ENCODE measurements at places on chromosomes 7 and 10.
A peak's percentile ranks its signal among the peaks of the same experiment; 100 is the strongest.

- DNase-seq: no peak
Measured at GRCh38 chr7:114150689-114151088, 231.9 kb upstream of the PPP1R3A start.

GRCh38 chr7:141114029-141114664 is 40.3 kb downstream of the TMEM178B start:
- DNase-seq: no peak

DNA sequence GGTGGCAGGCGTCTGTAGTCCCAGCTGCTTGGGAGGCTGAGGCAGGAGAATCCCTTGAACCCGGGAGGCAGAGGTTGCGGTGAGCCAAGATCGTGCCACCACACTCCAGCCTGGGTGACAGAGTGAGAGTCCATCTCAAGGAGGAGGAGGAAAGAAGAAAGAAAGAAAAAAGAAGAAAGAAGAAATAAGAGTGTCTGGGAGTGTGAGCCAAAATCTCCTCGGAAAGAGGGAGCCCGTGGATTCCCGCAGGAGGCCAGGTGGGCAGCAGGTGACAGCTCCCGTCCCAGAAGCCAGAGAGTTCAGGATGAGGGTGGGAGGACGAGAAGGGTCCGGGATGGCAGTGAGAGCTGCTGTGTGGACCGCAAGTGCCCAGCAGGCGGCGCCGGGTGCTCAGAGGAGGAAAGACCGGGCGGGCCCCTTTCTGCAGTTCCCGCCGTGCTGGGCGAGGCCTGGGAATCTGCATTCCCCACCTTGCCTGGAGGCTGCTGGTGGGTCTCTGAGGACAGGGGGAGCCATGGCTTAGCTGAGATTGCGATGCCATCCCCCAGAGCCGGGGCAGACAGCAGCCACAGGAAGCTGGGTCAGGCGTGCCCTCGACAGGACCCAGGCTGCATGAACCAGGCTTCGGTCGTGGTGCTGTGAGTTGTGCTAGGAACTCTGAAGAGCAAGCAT is 17.1 kb upstream of the AMZ1 start:
- peak; percentile 44 for DNase-seq

DNA sequence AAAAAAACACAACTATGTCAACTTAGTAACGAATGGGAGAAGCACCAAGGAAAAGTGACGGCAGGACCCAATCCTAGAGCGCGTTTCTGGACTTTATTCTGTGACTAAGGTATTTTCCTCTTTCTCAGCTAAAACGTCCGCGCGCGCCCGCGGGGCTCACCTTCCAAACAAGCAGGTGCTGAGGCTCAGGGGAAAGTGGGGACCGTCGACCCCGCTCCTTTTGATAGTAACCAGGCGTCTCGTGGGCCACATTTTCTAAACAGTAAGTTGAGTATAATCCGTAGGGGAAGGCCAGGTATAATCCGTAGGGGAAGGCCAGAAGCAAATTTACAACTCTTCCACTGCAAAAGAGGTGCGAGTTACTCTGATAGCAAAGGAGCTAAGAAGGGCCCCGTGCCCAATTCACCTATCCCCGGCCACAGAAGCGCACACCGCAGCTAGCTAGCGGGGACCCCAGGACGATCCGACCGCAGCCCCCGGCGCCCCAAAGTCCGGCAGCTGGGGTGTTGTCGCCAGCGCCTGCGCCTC is 743 bp downstream of the MKI67 start:
- DNase-seq: no peak

DNA sequence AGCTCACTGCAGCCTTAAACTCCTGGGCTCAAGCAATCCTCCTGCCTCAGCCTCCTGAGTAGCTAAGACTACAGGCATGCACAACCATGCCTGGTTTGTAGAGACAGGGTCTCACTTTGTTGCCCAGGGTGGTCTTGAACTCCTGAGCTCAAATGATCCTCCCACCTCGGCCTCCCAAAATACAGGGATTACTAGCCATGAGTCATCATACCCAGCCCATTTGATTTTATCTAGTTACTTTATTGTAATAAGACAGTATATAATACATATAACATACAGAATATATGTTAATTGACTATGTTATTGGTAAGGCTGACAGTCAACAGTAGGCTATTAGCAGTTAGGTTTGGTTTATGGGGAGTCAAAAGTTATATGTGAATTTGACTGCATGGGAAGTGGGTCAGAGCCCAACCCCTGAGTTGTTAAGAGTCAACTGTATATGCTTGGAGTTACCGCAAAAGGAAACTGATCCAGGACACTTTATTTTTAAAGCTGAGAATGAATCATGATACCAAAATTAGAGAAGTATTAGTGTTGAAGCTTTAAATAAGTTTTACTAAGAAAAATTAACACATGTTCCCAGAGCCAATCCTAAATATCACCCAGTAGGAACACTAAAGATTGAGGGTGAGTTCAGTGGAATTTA is 20.7 kb upstream of the KMT2E start:
- DNase-seq: no peak

- DNase-seq: no peak
Measured at GRCh38 chr7:103922407-103922806, 67.1 kb downstream of the RELN start.

- no peak for DNase-seq
Measured at GRCh38 chr10:3693022-3693697, 91.8 kb downstream of the KLF6 start.

DNA sequence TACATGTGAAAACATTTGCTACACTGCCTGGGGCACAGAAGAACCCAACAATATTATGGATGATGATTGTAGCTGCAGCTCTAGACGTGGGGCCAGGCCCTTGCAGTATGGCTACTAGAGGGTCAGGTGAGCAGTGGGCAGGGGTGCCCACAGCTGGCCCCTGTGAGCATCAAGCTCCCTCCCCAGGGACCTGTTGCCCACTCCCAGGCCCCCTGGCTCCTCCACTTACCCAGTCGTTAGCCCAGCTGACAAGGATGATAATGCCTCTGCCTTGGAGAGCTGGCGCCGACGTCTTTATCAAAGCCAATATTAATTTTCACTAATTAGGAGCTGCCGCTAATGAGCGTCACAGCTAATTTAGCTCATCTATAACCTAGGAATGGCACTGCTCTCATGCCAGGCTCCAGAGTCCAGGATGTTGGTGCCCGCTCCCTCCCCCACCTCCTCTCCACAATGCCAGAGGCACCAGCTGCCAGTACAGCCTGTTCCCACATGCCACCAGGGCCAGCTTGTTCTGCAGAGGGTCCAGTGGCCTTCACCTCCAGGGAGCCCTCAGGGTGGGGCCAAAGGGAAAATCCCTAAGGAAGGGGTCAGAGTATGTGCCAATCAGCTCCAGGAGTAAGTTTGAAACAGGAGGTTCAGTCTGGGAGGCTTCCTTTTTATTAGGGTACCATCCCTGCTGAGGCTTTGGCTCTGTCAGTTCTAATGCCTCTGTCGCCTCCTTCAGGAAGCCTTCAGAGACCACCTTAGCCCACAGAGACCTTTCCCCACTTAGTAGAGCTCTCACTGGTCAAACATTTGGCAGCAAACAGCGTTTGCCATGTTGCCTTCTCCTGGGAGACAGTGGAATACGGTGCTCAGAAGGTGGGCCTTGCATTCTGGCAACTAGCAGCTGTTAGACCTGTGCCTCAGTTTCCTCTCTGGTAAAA is 77.2 kb downstream of the CDH23 start:
- no peak for DNase-seq

DNA sequence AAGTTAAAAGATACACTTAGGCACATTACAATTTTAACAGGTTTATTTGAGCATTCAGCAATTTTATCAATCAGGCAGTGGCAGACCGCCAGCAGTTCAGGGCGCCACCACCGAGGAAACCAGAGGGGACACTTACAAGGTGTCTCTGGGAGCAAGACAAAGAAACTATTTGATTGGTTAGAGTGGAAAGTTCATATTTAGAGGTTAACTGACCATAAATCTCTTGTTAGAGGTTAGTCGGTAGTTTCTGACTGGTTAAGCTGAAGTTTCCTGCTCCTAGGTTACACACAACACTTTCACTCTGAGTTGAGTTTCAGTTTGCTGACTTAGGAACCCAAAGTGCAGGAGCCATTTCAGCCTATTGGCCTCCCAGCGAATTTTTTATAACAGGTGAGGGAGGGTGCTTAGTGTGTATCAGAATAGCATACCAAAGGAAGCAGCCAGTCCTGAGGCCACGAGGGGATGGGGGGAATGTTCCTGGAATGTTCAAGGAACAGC is 10.8 kb upstream of the PVRIG start:
- no peak for DNase-seq

DNA sequence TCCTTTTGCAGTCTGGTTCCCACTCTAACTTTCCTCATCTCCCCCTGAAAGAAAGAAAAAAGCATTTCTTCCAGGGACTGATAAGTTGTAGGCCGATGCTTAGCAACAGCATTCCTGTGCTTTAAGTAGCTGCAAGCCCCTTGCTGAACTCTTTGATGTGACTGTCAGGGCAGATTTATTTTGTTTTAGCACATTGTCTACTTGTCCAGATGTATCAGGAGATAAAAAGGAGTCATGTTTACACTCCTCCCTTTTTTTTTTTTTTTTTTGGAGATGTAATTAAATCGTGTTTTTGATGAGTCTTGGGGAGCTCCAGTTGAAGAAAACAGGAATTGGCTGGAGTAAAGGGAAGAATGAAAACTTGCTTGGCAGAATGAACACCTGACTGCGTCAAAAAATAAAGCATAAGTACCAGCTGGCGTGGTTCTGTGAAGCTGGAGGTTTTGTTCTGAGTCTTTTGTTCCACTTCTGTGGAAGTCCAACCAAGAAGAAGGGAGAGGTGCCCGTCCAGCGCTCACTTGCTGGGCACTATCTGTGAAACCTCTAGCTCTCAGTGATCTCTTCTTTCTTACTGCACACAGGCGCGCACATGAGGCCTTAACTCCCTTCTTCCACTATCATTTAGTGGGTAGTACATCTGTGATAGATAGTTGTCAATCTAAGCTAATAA is 871.7 kb downstream of the LRMDA start:
- DNase-seq: no peak

- no peak for DNase-seq
Measured at GRCh38 chr10:101234333-101234732, 5.1 kb upstream of the LBX1 start.

GRCh38 chr7:36746347-36746746 is 22.1 kb upstream of the AOAH start:
- DNase-seq: no peak

DNA sequence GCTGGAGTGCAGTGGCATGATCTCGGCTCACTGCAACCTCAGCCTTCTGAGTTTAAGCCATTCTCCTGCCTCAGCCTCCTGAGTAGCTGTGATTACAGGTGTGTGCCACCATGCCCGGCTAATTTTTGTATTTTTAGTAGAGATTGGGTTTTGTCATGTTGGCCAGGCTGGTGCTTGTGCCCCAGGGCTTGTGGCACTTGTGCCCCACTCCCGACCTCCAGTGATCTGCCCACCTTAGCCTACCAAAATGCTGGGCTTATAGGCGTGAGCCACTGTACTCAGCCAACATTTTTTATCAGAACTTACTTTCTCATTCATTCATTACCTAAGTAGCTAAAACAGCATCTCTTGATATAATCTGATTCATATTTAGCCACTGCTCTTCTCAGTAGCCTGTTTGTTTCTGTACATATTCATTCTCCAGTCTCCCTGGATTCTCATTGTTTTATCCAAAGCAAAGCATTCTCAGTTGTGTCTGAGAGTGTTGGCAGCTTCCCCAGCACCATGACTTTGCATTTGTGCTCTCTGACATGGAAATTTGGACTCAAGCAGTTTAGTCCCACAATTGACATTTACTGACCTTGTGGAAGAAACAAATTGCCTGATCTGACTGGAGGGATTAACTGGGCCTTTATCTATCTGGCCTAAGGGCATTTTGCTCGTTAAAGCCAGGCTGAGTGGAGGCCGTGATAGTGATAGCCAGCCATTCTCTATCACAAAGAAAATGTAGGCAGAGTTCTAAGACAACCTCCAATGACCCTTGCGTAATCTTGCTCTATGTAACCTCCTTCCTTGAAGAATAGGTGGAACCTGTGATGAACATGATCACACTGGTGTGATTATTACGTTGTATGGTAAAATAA is 44.9 kb downstream of the AKR1B15 start:
- DNase-seq: no peak

GRCh38 chr10:44398747-44399658 is 14.1 kb upstream of the CXCL12 start:
- DNase-seq: no peak

DNA sequence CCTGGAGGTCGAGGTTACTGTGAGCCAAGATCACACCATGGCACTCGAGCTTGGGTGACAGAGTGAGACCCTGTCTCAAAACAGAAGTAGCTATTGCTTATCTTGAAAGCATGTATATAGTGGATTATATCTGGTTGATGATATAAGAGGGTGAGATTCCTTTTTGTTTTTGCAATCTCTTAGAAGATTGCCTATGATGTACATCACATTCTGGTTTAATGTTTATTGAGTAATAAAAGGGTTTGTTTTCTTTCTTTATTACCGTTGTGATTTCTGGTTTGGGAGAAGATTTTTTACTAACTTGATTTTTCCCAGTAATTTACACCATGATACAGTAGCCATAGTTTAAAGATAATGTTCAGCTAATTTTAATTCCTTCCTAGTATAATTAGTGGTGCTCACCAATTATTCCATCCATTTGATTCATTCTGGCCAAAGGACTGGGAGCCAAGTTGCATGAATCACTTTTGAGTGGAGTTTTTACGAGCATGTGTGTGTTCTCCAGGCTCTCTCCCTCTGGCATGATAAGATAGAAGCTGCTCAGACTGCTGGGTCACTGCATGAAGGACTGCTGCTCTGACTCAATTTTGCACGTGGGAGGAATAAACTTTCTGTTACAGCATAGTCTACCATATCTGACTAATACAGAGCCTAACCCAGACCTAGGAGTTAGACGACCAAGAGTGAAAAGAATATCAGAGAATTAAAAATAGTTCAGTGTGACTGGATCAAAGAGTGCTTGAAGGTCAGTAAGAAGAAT is 13.5 kb upstream of the TSPAN13 start:
- DNase-seq: no peak

DNA sequence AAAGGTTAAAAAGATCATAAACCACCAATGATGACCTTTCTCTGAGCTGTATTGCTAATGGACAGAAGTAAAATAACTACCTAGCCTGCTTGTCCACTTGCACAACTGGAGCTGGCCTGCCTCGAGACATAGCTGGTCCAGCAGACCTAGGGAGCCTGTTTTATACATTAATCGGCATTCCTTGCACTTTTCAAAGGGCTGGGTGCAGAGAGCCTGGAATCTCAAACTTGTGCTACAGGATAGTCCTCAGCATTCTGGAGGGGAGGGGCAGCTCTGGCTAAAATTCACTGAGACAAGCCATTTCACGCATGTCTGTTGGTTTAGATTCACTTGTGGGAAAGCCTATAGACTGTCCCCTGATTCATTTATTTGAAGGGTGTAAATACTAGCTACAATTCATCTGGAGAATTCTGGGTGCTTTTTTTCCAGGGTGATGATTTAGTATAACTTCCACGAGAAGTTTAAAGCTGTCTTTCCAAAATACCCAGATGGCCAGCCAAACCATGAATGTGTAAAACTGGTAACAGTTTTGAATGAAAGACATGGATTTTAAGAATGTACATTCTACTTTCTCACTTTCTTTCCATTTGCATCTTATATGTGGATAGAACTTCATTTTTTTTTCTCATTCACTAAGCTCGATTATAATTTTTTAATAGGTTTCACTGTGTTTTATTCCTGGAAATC is 389.4 kb downstream of the KCNMA1 start:
- DNase-seq: no peak

Measured in activated T-helper 9 cell treated with anti-CD3 and anti-CD28 coated beads, Interleukin-2, amount 50 U/mL, for 16 hours (primary cell).